NCI-H1417 treated with DMSO at 0.1 percent for 48 hours (cell line): ENCODE measurements at places on chromosomes 5 and 9.

GRCh38 chr9:12817702-12818101 is 42.9 kb downstream of the LURAP1L start:
- DNase-seq, result no peak

DNA sequence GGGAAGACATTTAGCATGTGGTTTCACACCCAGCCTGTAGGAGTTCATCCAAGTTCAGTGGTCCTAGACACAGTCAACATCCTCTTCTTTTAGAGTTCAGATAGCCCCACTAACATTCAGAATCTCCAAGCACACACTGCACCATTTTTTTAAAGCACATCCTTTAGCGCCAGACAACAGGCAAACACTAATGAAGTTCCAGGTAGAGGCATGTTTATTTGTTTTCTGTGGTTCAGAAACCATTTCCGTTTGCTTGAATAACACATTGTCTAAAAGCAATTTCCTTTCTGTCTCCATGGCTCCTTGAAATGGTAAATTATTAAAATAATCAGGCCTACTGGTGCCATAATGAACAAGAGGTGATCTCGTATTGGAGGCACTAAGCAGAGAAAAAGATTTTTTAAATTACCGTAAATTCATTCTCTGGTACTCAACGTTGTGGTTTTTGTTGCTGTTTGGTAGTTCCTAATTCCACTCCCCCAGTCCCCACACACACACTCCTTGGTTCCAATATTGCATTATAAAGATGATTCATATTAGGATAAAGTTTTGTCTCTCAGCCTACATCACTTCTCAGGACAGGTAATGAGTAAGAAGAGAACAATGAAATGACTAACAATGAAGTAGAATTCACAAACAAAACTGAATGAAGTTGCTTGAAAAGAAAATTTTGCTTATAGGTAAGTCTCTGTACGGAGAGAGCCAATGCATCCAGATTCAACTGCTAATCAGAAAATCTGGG is 153.1 kb downstream of the PCSK1 start:
- DNase-seq, result no peak

GRCh38 chr5:140298183-140298601 is 4.7 kb downstream of the PFDN1 start:
- no peak for DNase-seq

DNA sequence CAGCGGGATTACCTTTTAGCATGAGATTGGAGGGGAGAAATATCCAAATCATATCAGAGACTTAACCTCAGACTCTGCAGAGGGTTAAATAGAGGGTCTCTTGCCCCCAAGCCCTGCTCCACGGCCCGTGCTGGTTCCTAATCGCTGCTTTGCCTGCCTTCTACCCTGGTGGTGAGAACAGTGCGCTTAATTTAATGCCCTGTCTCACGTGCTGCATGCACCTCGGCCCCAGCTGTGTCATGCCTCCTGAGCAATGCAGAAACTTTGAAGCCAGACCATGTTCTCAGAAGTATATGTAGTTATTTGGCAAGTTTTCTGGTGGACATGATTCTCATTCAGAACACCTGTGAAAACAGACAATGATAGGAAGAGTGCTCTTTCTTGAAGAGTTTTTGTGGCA is 1.4 kb downstream of the OTULIN start:
- DNase-seq, result no peak

GRCh38 chr5:32584646-32585045 is 711 bp upstream of the SUB1 start:
- no peak for DNase-seq

GRCh38 chr9:129704807-129705206 is 39.4 kb downstream of the PRRX2 start:
- DNase-seq, result no peak

DNA sequence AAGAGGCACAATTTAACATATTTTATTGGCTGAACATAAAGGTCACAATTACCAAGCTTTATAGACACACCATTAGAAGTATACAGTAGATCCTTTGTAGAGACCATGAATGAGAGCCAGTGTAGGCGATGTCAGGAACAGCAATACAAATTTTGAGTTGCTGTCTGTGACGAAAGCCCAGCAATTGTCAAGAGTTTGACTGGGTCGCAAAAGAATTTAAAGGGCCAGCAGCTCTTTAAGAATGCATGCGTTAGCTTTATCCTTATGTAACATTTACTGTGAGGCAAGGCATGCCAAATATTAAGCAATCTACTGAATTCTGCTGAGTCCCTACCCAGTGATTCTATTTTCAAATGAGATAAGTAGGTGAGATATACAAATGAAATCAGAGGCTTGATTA is 236.9 kb downstream of the ARRDC3 start:
- DNase-seq, result no peak

- DNase-seq, result no peak
These were observed 25.9 kb upstream of the IDNK start for GRCh38 chr9:83596899-83597504.

GRCh38 chr9:87436716-87437115 is 61.0 kb upstream of the DAPK1 start:
- no peak for DNase-seq

DNA sequence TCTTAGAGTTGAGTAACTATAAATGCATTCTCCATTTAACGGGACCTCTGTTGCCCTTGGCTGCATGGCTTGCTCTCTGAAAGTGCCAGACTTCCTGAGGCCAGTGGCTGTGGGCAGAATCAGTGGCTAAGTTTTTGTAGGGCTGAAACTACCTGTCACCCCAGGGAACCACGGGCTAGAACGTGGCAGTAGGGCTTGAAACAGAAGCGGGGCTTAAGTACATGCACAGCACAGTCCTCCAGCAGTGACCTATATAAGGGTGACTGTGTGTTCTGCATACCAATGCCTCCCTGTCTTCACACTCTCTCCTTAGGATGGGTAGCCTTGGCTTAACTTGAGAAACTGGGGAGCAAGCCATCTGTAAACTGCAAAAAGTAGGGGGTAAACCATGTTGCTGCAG is 43.6 kb upstream of the LRRTM2 start:
- DNase-seq, result no peak

DNA sequence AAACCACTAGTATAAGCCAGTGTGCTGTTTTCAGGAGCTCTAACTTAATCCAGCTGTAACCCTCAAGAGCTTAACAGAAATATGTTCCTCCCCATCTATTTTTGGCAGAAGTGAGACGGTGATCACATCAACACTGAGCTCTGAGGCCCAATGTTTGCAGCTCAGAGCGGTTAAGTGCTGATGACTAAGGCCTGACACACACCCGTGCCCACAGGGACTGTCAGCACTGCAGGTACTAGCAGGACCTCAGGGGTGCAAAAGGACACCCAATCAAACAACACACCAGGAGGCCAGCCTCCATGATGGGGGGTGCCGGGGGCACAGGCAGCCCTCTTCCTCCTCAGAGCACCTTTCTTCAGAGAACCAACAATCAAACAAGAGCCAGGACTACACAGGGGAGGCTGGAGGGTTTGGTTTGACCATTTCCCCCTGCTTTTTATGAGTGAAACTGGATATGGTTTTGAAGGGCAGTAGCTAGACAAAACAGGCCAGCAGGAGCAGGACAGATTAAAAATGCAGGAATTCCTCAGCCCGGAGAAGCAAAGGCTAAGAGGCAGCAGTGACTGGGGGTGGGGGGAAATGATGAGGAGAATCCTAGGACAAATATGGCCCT is 61.3 kb downstream of the RAPGEF1 start:
- DNase-seq, result no peak
